B cell (primary cell): ENCODE measurements at places on chromosomes 13 and 19.

GRCh38 chr13:100140441-100140840, 51.5 kb downstream of the PCCA start:
- no peak for DNase-seq

- DNase-seq, result no peak
These were observed 121.9 kb upstream of the TSC22D1 start for GRCh38 chr13:44698066-44698465.

DNA sequence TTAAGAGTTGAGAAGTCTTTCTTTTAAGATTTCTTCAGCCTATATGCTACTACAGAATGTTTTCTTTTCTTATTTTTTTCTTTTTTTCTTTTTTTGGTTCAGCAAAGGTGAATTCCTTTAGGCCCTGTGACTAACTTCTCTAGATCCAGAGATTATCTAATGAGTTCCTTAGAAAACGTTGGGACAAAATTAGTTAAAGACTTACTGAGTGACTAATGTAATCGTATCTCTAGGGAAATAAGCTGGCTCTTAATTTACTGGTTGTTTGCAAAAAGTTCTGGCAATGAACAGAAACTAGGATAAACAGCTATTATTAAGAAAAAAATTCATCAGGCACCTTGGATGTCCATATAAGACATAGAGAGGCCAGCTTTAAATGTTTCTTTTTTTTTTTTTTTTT, 30.7 kb upstream of the CSNK1A1L start:
- no peak for DNase-seq

- no peak for DNase-seq
These were observed 1564.3 kb upstream of the PRR20A start for GRCh38 chr13:55576389-55576788.

DNA sequence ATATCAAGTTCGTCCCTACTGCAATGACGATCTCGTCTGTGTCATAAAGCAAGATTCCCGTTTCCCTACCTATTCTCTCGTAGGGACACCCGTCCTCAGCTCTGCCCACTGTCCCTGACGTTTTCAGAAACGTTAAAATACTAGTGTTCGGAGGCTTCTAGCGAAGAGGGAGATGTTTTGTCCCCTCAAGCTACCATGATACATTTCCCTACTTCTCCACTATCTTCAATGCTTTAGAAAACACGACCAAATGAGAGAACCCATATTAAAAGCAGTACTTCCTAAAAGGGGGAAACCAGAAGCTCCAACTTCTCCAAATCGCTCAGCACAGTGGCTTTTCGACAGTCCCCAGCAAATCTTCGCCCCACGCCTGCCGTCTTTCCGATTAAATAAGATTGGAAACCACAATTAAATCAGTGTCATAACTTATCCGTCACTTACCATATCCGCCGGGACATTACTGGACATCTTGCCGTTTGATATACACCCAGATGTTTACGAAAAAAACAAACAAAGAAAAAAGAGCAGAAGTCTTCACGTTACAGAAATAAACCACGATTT, 1.3 kb downstream of the UBL3 start:
- peak; percentile 78 for DNase-seq

DNA sequence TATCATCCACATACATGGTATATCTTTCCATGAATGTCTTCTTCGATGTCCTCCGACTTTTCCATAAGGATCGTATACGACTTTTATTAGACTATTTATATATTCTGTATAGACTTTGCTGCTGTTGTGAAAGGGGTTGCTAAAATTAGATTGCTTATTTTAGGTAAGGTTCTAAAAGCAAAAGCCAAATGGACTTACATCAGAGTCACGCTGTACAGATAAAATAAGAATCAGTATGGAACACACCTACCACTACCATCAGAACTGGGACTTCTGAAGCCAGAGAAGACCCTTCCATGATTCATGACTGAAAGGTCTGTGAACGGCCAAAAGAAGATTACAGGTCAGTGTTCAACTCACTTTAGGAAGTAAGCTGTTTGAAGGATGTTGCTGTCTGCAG, 8.9 kb downstream of the ANKRD27 start:
- DNase-seq, result no peak
